ENCODE measurements at places on chromosomes 7 and 10. TPM values are rescaled to one million over a fixed set of nuclear protein-coding genes. Genes with fewer than 3 reads are reported as not detected.

The GNAT3 gene
- total RNA-seq: not detected

The CLRN3 gene
- not detected for total RNA-seq

The TMEM184A gene
- 0.28 TPM for total RNA-seq

The COL1A2 gene
- total RNA-seq: 1,211 TPM

The SAP25 gene
- not detected for total RNA-seq

The CCL26 gene
- not detected for total RNA-seq

The HOXA4 gene
- total RNA-seq: 1.1 TPM

The ST7 gene
- 25.3 TPM for total RNA-seq

The TMEM196 gene
- total RNA-seq: not detected

The FOXI2 gene
- not detected for total RNA-seq

The RNF148 gene
- total RNA-seq: not detected

The CXCL12 gene
- total RNA-seq: 15.8 TPM

The CYP3A5 gene
- not detected for total RNA-seq

The GRID2IP gene
- total RNA-seq: not detected

The KEL gene
- not detected for total RNA-seq

The RRP12 gene
- total RNA-seq: 21.5 TPM

The CPED1 gene
- 96.8 TPM for total RNA-seq

The CCDC186 gene
- 6.1 TPM for total RNA-seq

The GSTO2 gene
- total RNA-seq: 2.3 TPM

The SLC18A3 gene
- not detected for total RNA-seq

The TDRD1 gene
- not detected for total RNA-seq

Data from IMR-90 (cell line).